ENCODE measurements at places on chromosomes 2 and 18.

- DNase-seq = no peak
These were observed 26.8 kb upstream of the LIPG start for GRCh38 chr18:49534846-49535601.

- DNase-seq = peak; percentile 66
These were observed 6.0 kb upstream of the GLI2 start for GRCh38 chr2:120729406-120730399.

GRCh38 chr2:64369706-64370105 lies 84.3 kb upstream of the LGALSL start:
- DNase-seq = no peak

DNA sequence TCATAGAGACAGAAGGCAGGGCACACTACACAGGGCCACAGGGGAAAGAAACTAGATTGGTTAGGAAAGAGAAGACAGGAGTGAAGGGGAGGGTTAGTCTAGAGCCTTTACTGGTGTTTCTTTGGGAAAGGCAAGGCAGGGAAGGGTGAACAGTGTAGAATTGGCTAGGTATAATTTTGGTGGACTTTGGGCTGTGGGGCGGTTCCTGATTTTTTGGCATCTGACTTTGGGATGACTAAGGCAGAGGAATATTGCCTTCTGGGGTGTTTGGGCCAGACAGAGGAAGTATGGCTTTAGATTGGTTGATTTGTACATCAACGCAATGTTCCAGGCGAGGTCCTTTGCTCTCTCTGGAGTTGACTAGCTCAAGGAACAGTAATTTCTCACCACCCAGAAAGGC lies 534.8 kb downstream of the DCC start:
- no peak for DNase-seq

GRCh38 chr2:69957965-69958364 lies 3.5 kb downstream of the ASPRV1 start:
- DNase-seq = no peak

GRCh38 chr18:76335859-76336640 lies 159.0 kb downstream of the ZNF516 start:
- no peak for DNase-seq

- DNase-seq = no peak
These were observed 82.4 kb downstream of the CACNB4 start for GRCh38 chr2:152016181-152017120.

DNA sequence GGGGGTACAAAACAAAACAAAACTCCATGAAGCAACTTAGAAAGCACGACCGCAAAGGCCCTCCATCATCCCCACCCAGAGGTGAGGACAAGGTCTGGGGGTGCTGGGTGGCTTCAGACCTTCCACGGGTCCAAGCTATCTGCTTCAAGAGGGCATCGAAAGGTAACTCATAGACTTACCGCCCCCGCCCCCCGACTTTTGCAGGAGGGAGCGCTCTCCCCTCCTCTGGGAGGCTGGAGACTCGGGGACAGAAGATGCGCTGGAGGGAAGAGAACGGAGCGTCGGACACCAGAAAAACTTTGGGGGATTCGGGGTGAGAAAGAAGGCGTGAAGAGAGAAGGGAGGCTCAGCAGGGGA lies 300 bp upstream of the STON1 start:
- no peak for DNase-seq

DNA sequence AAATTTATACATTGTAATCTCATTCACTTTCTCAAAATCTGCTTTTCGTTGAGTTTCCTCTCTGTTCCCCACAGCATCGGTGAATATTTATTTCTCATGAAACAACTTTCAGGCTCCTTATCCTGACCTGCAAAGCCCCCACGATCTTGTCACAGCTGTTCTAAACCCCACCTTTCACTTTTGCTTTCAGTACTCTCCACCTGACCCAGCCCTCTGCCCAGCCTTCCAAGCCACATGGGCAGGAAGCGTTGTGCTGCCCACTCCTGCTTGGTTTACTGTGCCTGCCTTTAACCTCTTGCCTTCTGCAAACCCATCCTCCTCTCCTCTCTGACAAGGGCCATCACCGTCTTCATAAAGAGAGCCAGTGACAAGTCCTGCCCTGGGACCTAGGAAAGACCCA lies 262.5 kb downstream of the GALR1 start:
- DNase-seq = no peak

- DNase-seq = peak; percentile 6
These were observed 322.9 kb upstream of the HS6ST1 start for GRCh38 chr2:128641421-128642080.

GRCh38 chr2:225040856-225041206 lies 1.4 kb downstream of the DOCK10 start:
- DNase-seq = peak; percentile 30

- no peak for DNase-seq
These were observed 2.2 kb downstream of the KLHL29 start for GRCh38 chr2:23387221-23387550.

- no peak for DNase-seq
These were observed 771.2 kb upstream of the LINC00305 start for GRCh38 chr18:64919971-64920570.

GRCh38 chr18:5673616-5674015 lies 129.8 kb upstream of the EPB41L3 start:
- no peak for DNase-seq

- DNase-seq = no peak
These were observed 34.1 kb downstream of the CDC42EP3 start for GRCh38 chr2:37637190-37637860.

- no peak for DNase-seq
These were observed 635.1 kb upstream of the SLC39A10 start for GRCh38 chr2:195021711-195022507.

- no peak for DNase-seq
These were observed 72.2 kb downstream of the LYPD1 start for GRCh38 chr2:132597831-132598230.

- no peak for DNase-seq
These were observed 612.1 kb downstream of the KCNJ3 start for GRCh38 chr2:155310589-155310988.

GRCh38 chr2:215967590-215968378 lies 45.6 kb downstream of the MREG start:
- DNase-seq = no peak

DNA sequence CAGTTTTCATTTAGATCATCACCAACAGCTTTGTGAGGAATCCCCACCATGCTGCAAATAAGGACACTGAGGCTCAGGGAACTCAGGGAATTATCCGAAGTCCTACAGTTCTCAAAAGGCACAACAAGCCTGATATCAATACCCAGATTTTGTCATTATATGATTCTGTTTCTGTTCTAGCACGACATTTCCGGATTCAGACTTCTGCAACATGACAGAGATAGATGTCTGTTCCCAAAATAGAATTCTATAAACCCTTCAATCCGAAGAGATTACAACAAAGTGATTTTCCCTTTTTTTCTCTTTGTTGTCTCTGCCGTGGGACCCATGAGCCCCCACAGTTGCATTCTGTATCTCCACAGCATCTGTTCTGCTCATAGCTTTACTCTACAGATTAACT lies 72.0 kb downstream of the DOCK10 start:
- no peak for DNase-seq

DNA sequence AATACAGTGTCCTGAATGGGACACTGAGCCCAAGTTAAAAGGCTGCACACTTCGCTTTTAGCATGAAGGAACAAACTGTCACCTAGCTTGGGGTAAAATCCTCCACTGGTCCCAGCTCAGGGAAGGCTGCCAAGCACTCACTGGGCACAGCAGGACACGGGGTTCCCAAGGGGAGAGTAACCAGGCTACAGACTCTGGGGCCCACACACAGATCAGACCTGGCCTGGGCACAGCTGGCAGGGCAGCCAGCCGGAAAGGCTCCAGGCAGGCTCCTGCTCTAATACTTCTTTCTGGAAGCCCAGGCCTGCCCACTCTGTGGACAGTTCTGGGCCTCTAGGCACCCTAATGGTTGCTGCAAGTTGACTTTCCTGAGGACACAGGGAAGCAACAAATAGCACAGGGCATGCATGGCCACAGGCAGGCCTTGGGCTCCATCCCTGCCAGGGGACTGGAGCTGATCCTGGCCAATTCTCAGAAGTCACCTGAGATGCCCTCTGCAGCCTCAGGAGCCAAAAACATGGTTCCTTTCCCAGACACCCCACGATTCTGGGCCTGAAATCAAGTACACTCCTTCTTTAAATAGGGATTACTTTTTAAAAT lies 18.7 kb upstream of the SULT1C3 start:
- no peak for DNase-seq

DNA sequence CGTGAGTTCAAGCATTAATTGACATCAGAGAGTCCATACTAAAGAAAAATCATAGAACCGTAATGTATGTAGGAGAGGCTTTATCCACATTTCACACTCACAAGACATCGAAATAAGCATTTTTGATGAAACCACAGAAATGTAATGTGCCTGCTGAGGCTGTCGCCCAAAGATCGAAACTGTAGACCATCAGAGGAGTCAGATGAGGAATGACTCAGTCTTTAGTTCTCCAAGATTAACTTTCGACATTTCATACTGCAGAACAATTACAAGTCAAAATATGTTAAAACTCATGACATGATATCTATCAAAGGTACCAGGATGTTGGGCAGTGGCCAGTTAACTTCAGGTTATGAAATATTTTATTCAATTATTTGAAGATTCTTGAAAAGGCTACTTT lies 79.6 kb downstream of the RAB31 start:
- DNase-seq = no peak

GRCh38 chr2:164967781-164968228 lies 12.5 kb upstream of the SLC38A11 start:
- DNase-seq = no peak

DNA sequence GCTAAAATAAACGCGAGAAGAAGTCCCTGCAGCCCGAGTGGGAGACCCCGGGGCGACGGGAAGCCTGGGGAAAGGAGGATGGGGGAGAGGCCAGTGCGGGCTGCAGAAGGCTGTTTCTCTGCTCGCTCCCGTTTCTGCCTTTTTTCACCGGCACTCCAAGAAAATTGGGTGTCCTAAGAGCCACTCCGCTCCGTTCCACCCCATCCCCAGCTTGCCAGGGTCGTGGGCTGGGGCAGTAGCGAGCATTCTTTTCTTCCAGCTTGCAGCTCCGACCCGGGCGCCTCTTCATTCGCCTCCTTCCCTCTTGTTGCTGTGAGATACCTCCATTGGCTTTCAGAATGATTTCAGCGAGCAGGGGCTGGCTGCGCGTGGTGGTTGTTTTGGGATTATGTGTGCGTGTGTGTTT lies 1.1 kb downstream of the HOXD3 start:
- no peak for DNase-seq

GRCh38 chr2:230950874-230951339 lies 25.9 kb upstream of the GPR55 start:
- DNase-seq = no peak

- DNase-seq = no peak
These were observed 159.5 kb downstream of the NYAP2 start for GRCh38 chr2:225559072-225559415.

DNA sequence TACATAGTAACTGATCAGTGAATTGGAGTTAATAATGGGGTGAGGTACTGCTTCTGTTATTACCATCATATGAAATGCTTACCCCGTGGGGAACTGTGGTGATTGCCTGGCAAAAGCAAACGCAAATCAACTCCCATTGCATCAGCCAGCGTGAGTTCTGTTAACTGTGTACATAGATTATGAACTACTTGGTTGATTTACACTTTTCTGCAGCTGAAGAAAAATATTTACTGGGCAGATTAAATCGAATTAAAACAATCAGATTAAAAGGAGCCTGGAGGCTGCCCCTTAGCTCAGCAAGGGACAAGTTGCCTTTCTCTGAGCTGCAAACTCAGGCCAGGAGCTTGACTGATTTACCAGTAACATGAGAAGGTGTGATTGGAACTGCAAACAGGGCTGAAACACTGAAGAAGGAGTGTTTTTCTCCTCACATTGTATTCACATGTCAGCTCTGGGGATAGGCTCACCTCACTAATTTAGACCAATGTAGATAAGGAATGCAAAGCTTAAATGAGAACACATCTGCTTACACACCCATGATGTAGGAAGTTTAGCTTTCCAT lies 220.1 kb downstream of the OSR1 start:
- DNase-seq = no peak

- DNase-seq = no peak
These were observed 19.4 kb downstream of the ZEB2 start for GRCh38 chr2:144500563-144500962.

- no peak for DNase-seq
These were observed 630.8 kb upstream of the PIK3C3 start for GRCh38 chr18:41324020-41324791.

DNA sequence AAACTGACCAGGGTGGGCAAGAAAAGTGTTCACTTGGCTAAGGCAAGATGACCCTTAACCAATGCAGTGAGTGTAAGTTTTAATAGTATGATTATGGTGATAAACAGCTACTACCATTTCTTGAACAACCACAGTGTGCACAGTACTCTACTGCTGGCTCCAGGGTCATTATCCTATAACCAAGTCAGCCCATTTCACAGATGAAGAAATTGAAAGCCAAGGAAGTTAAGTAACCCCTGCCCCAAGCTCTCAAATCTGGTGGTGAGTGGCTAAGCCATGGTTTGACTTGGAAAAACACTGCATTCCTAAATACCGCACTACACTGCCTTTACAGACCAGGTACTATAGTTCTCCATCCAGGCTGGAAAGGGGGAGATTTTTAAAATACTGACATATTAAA lies 5.7 kb downstream of the ZNF385B start:
- DNase-seq = no peak

- DNase-seq = peak; percentile 18
These were observed 25.2 kb upstream of the ACVR1 start for GRCh38 chr2:157901325-157901724.

DNA sequence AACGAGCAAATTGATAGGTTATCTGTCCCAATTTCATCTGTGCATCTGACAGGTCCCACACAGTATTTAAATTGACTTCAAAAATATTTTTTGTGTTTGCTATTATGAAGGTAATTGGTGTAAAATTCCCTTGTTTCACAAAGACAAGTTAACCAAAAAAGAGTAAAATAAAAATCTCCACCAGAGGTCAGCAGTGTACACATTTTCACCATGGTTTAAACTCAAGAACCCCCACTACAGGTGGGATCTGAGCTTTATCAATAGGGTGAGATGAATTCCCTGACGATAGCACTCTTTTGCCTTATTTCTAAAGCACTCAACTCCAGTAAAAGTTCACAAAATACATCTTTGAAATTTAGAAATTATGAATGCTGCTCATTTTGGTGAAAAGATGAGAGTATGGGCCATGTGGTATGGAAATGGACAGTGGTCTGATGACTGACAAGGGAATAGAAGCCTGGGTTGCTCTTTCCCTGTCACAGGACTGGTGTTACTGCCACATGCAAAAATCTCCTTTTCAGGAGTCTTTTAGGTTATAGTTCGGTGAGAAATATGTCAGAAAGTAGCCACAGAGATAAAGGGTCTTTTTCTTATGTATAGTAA lies 68.0 kb downstream of the SERPINB8 start:
- DNase-seq = no peak

GRCh38 chr2:229300790-229301189 lies 29.7 kb upstream of the PID1 start:
- DNase-seq = no peak

- no peak for DNase-seq
These were observed 2.3 kb downstream of the SCN1A start for GRCh38 chr2:166125557-166125956.

DNA sequence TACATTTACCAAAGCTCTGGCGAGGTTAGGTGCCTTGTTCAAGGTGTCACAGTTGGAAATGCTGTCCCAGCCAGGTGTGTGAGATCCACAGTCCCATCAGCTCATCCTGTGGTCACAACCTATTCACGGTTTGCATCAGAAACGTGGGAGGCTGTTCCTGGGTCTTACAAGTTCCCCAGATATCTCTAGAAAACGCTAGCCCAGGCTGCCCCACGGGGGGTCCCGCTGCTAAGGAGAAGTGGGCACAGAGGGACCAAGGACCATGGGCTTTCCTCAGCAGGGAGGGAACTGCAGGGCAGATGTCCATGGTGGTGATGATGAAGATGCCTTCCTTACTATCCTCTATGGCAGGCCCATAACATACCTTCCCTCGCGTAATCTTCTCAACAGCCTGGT lies 649 bp downstream of the FECH start:
- DNase-seq = no peak

- DNase-seq = peak; percentile 27
These were observed 37.2 kb upstream of the BIN1 start for GRCh38 chr2:127143841-127144782.

Measured in testis (tissue), 5 donors.